Stimulated activated CD4-positive, alpha-beta T cell treated with anti-CD3 and anti-CD28 coated beads, Interleukin-1b, Interleukin-23, amount 100 ng/mL, for 24 hours (primary cell): ENCODE measurements at places on chromosomes 2 and 18.

GRCh38 chr2:37599688-37600525 lies 71.5 kb downstream of the CDC42EP3 start:
- DNase-seq, result no peak

- DNase-seq, result no peak
Observed at GRCh38 chr2:19371996-19372582, 13.7 kb upstream of the OSR1 start.

DNA sequence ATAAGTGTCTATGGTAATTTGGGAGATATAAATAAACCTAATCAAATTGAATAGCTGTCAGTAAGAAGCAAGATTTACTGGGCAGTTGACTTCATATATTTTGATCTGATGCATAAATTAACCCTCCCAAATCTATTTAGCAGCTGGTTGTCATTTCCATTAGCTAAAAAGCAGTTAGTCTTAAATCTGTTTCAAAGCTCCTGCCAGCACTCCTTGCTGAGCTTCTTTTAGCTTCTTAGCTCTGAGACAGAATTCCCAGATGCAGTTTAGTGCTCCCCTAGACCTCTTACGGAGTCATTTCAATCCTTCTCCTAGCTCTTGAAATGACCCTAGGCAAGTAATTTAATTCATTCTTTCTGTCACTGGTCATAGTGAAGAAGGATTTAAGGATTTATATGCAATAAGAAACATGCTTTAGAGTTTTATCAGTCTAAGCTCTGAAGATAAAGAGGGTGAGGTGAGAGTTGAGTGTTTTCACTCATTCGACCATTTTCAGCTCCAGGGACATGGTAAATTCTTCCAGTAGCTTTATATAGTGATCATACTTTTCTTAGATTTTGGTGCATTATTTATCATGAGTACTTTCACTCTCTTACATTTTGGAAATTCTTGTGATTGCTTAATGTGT lies 98.9 kb downstream of the PHLPP1 start:
- no peak for DNase-seq

GRCh38 chr2:15895615-15896469 lies 44.5 kb upstream of the MYCN start:
- no peak for DNase-seq

DNA sequence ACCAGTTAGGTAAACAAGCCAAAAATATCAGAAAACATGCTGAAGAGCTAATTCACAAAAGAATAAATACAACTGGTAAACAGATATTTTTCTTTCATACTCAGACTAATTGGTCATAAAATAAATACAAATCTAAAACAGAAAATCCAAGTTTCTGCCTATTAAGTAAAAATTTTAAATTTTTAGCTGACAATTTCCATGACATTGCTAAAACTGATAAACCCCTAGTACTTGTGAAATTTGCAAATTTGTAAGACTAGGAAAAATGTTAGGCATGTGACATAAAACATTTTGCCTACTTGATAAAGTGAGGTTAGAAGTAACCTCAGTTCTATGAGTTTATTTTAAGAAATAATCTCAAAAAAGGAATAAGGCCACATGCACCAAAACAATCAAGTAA lies 356.1 kb downstream of the LRATD1 start:
- no peak for DNase-seq

DNA sequence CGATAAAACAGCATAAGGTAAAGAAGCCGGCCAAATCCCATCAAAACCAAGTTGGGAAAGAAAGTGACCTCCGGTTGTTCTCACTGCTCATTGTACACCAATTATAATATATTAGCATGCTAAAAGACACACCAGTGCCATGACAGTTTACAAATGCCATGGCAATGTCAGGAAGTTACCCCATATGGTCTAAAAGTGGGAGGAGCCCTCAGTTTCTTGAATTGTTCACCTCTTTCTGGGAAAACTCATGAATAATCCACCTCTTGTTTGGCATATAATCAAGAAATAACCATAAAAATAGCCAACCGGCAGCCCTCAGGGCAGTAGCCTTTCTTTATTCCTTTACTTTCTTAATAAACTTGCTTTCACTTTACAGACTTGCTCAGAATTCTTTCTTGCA lies 544.9 kb upstream of the SETBP1 start:
- DNase-seq, result no peak

- DNase-seq, result no peak
Observed at GRCh38 chr18:28635530-28635929, 458.6 kb upstream of the CDH2 start.
